ENCODE measurements at places on chromosomes 12 and 14.

- no peak for DNase-seq
Measured at GRCh38 chr12:90303771-90304170, 595.1 kb upstream of the ATP2B1 start.

DNA sequence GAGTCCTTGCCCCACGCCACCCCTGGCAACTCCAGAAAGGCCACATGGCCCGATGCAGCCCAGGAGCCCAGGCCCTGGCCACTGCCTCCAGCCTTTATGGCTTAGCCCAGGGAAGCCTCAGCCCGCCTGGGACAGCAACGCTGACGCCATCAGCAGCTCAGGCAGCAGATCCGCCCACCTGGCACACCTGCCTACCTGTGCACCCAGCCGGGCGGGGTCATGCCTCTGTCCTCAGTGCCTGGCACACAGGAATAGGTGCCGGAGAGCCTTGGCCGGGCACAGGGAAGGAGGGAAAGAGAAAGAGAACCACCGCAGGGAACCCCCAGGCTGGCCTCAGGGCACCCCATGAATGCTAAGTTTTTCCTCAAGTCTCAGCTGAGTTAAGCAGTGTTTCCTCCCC lies 21.1 kb downstream of the BEGAIN start:
- DNase-seq: no peak

- no peak for DNase-seq
Measured at GRCh38 chr14:94087891-94088290, 6.8 kb downstream of the IFI27L1 start.

GRCh38 chr14:92473261-92473968 lies 40.2 kb upstream of the RIN3 start:
- DNase-seq: no peak

GRCh38 chr14:84969501-84969900 lies 560.4 kb upstream of the FLRT2 start:
- no peak for DNase-seq

DNA sequence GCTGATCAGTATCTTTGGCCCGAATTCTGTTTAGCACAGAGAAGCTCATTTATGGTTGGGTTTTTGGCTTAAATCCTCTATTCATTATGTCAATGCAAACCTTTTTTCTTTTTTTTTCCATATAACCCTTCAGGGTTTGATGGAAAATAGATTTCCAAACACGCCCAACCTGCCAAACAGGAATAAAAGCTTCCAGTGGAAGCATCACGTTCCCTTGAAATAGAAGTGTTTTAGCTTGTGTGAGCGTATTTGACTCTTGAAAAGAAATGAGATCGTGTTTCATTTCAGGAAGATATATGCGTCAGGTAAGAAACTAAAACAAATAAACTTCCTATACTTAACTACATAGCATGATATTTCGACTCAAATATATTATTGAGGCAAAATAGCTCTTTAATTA lies at the start of gene PIK3C2G:
PIK3C2G (plus strand) TSS at position 246 of the 400 bp plus-strand sequence. CDS start 20,564 bp downstream, outside the sequence.
- no peak for DNase-seq

DNA sequence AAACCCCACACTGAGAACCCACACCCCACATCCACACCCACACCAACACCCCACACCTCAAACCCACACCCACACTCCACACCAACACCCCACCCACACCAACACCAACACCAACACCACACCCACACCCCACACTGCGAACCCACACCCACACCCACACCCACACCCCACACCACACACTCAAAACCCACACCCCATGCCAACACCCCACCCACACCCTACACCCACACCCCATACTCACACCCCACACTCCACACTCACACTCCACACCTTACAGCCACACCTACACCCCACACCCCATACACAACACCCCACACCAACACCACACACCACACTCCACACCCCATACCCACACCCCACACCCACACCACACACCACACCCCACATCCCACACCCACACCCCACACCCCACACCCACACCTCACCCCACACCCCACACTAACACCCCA lies 38.0 kb downstream of the TMEM120B start:
- DNase-seq: no peak

DNA sequence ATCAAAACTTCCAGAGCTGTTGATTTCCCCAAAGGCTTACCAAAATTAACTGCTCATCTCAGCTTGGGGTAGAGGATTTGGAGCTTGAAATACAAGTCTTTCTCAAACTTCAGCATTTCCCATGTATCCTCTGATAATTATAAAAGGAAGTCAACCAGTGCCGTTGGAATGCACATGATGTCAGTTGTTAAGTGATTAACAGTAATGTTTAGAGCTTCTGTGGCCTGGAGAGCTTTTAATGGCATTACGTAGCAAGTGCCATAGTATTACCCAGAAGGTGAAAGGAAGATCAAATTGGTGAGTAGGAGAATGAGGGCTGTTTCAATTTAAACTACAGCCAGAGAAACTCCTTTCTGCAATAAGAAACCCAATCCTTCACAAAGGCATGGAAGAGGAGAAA lies 62.5 kb upstream of the PTPRR start:
- no peak for DNase-seq

DNA sequence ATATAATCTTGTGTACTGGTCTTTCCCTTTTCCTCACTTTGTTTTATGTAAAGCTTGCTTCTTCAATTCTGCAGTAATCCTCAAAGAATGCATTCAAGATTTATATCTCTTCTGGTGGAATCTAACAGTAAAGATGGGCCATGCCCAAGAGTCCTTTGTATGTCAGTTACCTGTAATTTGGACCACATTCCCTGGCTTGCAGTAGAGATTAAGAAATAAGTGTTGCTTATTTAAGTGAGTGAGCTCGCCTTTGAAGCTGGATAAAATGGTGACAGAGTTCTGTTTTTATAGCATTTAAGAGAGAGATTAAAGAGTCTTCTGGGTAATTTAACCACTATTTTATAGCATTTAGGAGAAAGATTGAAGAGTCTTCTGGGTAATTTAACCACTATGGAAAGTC lies 262.1 kb upstream of the ATP2B1 start:
- no peak for DNase-seq

DNA sequence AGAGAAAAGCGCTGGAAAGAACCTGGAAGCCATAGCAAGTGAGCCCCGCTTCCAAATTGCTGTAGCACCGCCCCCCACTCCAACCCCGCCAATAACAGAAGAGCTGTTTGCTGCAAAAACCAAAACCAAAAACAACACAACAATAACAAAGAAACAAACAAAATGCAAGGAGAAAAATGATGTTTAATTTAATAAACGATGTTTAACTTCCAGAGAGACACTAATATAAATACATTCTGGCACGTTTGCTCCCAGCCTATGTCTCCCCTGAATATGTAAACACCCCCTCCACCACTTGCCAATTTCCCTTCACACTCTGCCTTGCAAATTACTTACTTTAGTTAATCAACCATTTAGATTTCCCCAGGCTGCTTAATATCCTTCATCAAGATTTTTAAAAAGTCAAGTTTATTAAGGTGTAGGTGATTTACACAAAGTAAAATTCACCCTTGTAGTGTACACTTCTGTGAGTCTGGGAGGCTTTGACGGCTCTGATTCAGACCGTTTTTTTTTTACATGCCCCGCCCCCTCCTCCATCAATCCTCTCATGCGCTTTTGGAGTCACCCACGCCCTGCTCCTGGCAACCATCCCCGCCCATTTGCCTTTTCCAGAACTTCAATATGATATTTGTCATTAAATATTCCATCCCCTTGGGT lies 482 bp upstream of the IFI27L2 start:
- peak; percentile 58 for DNase-seq

DNA sequence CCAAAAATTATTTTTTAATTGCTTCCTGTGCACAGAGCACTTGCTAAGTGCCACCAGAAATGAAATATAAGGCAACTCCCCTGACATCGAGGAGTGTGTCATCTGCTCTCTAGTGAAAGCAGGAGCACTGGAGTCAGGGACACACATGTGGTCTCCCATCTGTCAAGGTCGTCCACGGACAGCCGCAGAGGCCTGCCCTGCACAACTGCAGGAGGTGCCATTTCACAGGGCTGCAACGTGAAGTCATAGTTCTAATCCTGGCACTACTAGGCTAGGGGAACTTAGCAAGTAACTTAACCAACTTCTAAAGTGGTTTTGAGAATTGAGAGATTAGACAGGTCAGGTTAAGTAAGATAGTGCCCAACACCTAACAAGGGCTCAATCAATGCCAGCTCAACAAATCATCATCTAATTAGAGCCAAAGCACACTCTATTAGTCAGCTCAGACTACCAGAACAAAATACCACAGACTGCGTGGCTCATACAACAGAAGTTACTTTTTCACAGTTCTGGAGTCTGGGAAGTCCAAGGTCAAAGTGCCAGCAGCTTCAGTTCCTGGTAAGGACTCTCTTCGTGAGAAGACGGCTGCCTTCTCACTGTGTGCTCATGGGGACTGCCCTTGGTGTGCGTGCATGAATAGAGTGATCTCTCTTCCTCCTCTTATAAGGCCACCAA lies 30.7 kb downstream of the FOXN3 start:
- no peak for DNase-seq

GRCh38 chr12:76866151-76866567 lies 12.7 kb downstream of the CSRP2 start:
- DNase-seq: no peak

Data from K562 (cell line).